ENCODE measurements at places on chromosomes 5 and 9.

GRCh38 chr5:96610747-96611146 lies 51.4 kb upstream of the CAST start:
- no peak for DNase-seq

DNA sequence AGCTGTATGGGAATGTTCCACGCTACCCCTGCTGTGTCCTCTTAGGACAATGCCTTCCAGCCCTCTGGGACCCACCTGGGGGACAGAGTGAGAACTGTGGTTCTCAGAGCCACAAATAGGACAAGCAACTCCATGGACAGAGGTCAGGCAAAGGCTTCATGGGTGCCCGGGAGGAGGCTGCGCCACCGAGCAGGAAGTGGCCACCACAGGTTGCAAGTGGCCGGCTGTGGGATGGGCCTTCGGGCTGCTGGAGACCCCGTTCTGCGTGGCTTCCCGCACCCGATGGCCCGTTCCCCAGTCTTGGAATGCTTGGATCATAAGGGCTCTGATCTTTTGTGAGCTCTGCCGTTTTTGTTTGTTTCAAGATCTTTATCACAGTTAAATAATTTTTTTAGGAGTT lies 118.8 kb downstream of the BOD1 start:
- DNase-seq = no peak

GRCh38 chr9:123375469-123376132 lies 19.6 kb downstream of the CRB2 start:
- no peak for DNase-seq

DNA sequence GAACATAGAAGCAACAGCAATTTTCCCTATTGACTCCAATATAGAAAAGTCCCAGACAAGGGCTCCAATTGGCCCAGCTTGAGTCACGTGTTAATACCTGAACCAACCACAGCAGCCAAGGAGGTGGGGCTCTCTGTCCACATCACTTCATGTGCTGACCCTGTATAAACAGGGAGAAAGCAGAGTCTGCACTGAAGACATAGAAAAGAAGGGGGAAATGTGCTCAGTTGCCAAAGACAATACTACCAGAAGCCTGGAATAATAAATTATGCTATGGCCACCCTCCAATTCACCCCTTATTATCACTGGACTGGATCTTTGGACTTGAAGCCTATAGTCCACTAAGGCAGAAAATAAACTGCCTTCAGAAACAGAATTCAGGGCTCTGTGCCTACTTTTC lies 275.4 kb downstream of the EPB41L4A start:
- no peak for DNase-seq

DNA sequence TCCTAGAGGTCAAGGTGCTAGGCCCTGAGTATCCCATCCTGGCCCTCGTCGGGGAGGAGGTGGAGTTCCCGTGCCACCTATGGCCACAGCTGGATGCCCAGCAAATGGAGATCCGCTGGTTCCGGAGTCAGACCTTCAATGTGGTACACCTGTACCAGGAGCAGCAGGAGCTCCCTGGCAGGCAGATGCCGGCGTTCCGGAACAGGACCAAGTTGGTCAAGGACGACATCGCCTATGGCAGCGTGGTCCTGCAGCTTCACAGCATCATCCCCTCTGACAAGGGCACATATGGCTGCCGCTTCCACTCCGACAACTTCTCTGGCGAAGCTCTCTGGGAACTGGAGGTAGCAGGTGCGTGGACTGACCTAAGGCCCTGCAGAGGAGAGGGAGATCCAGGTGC lies 7.9 kb downstream of the BTNL9 start:
- DNase-seq = no peak
